ENCODE measurements at places on chromosomes 7 and 10. TPM values are rescaled to one million over a fixed set of nuclear protein-coding genes. Genes with fewer than 3 reads are reported as not detected.

- DNase-seq: no peak
Observed at GRCh38 chr7:134737566-134738345, 41.7 kb upstream of the CALD1 start.

GRCh38 chr10:29183301-29183945 is 105.4 kb upstream of the LYZL1 start:
- no peak for DNase-seq

The OR2A42 gene
- total RNA-seq: not detected

The PRRT4 gene
- total RNA-seq: not detected

DNA sequence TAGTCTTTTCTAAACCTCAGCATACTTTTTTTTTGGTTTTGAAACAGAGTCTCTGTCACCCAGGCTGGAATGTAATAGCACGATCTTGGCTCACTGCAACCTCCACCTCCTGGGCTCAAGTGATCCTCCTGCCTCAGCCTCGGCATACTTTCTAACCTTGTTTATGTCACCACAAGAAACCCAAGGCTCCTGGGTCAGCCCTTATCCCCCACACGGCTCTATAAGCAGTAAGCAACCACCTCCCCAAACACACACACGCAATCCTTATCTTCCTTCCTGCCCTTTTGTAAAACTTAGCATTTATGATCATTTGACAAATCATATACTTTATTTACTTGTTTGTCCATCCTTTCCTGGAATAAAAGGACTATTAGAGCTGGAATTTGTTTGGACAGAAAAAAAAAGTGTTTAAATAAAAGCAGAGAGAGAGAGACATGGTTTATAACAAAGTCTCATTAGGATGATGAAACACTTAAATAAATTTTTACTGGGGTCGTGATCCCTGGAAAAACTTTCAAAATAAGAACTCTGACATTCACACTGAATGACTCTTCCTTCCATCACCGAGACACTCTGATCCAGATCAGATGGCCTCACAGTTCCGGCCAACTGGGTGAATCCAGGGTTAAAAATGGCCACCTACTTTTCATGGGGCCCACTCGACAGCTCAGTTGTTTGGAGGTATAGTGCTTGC is 72.7 kb upstream of the PIK3CG start:
- no peak for DNase-seq

DNA sequence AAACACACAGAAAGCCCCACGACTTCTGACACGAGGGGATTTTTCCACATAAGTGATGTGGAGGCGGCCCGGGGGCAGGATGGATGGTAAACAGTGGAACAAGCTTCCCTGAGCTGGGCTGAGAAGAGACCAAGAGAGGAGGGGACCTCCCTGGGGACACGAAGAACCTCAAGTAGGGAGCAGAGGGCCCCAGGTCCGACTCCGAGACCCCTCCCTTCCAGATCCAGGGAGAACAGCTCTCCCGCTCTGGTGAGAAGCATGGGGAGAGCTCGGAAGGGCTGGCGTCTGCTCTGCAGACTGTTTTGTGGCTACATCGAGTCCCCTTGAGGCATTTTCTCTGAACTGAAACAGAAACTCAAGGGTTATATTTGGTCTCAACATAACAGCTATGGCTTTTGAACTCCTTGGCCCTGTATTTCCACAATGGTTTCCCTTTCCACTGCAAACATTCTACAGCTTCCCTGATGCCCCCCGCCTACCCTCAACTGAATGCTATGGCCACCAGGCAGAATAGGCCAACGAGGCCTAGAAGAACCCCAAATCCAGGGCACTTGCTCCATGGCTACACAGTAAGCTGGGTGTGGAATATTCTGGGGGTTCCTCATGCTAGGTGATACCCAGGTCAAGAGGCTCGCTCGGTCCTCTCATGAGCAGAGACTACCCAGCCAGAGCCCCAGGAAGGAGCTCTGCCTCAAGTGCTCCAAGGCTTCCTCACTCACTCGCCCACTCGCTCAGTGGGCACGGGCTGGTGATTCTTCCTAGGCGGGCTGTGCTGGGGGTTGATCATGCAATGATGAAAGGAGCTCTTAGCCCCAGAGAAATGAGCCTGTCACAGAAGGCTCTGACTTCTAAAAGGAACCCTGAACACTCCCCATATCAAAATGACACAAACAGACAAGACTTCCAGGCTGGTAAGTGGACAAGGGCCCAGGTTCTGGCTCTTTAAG is 47.5 kb downstream of the FAM53B start:
- no peak for DNase-seq

DNA sequence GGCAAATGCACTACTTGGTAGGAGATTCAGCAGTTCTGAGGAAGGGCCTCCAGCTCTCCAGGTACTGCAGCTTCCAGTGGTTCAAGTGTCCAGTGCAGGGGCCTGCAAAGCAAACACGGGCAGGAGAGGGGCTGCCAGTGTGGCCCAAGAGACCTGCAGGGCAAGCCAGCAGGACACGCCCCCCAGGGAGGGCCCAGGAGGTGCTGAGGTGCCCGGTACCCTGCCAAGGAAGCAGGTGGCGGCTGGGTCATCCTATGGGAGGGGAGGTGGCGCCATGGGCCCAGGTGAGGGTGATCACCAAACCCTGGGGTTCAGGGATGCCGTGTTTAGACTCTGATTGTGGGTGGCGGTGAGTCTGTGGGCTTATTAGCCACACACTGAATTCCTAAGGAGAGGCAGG is 45.7 kb downstream of the PARP12 start:
- DNase-seq: no peak

DNA sequence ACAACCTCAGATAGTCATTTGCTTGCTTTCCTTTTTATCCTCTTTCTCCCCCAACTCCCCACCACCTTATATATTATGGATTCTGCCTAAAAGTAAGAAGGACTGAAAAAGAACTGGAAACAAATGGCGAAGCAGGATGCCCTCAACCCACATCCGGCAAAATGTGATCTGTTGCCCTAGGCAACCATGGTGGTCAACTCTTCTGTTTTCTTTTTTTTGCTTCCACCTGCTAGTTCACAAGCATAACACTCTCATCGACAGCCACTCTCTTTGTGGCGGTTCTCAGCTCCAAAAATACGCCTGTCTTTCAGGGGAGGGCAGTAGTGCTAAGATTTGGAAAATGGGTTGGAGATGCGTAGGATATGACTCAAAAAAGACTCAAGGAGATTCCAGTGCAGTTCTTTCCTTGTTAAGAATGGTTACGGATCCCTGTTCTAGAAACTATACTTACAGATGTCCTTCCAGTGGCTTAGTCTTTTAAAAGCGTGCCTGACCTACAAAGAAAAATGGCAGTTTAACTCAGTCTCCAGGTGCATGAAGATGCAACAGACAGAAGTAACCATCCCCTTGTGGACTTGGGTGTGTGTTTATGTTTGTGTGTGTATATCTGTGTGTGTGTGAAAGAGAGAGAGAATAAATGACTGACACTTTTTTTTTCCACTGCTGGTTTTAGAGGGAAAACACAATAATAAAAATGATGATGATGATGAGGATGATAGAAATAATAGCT is 10.7 kb downstream of the APBB1IP start:
- no peak for DNase-seq

GRCh38 chr10:132899751-132900065 is 42.7 kb downstream of the CFAP46 start:
- DNase-seq: no peak

DNA sequence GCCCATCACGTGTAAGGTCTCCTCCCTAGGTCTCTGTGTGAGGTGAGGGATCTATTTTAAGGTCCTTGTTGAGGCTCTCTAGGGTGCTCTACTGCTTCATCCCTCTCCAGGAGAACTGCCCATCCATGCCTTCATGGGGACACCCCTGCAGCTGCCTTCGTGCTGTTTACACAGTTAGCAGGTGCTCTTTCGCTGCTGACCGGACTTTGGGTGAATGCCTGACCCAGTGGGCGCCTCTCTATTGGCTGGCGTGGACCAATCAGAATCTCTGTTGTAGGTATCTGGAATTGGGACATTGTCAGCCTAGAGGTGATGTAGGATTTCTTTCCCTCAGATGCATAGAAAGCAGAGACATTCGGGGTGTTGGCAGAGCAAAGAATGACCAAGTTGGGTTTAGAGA is 38.7 kb upstream of the HMX3 start:
- no peak for DNase-seq
